NCI-H1417 treated with DMSO at 0.1 percent for 48 hours (cell line): ENCODE measurements at places on chromosomes 12 and 14.

DNA sequence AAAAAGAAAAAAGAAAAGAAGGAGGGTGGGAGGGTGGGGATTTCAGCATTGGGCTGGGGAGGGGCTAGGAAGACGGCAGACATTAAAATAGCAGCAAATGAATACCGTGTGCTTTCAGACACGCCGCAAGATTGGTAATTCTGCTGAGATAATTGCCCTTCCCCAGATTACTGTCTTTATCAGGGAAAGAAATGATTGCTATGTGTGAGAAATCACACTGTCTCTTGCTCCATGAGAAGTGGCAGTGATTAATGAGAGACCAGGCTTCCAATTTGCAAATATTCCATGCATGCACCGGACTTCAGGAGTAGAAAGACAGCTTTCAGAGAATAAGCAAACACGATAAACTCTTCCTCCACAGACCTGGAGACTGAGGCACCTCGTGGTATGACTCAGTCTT is 7.6 kb upstream of the KCNA5 start:
- DNase-seq = no peak

DNA sequence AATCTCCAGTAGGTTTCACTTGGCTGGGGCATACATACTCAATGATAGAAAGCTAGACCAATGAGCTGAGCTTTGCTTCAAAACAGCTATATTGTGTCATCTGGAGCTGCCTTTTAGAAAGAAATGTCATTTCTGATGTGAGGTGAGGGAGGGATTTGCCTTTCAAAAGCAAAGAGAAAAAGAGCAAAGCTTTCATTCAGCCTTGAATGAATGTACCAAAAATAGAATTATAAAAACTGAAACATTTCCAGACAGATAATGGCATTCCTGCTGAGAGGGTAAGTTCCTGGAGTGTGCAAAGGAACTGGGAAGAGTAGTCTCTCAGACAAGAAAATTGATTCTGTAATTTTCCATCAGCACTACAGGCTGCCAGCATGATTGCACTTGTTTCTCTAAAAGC is 710.0 kb downstream of the LRFN5 start:
- DNase-seq = no peak

GRCh38 chr14:89408907-89409700 is 7.9 kb downstream of the FOXN3 start:
- DNase-seq = no peak

- DNase-seq = no peak
Observed at GRCh38 chr12:94925729-94926128, 77.8 kb downstream of the NDUFA12 start.

GRCh38 chr12:25883026-25883916 is 75.2 kb upstream of the RASSF8 start:
- DNase-seq = no peak

DNA sequence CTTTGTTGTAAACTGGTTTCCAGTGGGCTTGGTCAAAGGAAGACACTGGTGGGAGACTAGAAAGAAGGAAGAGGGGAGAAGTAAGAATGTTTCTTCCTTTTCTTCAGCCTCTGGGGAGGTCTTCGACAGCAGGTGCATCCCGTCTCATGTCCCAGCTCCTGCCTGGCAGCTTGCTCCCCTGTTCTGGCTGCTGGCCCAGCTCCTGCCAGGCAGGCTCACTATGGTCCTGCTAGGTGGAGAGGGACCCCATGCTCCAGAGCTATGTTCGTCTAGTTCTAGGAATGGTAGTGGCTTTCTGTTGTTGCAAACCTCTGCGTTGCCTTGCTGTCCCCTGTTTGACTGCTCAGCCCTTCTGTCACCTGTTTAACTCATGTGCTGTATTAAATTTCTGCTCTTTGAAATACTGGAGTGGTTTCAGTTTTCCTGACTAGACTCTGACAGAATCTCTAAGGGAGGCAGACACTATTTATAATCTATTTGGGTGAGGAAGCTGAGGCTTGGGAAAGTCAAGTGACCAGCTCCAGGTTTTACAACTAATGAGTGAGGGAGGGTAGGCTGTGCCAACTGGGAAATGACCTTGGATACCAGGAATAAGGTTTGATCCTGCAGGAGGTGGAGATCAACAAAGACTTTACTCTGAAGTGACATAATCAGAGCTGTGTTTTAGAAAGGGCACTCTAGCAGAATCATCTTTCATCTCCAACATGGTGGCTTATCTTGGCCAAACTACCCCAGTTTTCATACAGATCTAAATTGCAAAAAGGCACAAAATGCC is 94.7 kb upstream of the DDHD1 start:
- no peak for DNase-seq

DNA sequence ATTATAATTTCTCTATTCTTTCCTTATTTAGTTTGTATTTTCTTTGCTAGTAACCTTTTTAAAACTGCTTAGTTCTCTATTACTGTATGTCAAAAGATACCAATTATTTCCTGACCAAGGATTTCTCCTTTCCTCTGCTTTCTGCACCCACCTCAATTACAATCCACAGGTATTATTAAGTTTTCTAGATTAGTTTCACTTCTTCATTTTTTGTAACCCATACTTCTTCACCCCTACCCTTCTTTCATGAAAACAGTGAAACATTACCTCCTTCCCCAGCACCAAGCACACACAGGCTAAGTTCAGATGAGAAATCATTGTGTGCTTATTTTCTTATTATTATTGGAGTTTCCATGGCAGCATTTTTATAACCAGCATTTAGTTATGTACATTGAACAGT is 318.5 kb upstream of the MDGA2 start:
- no peak for DNase-seq
